ENCODE measurements at places on chromosomes 11 and 22. TPM values are rescaled to one million over a fixed set of nuclear protein-coding genes. Genes with fewer than 3 reads are reported as not detected.

GRCh38 chr11:120441592-120441991 is 70.0 kb upstream of the GRIK4 start:
- no peak for DNase-seq

Gene C11orf52
- not detected for total RNA-seq

Gene GDPD4
- total RNA-seq = not detected

- no peak for DNase-seq
These were observed 56.1 kb downstream of the FLI1 start for GRCh38 chr11:128749974-128750373.

DNA sequence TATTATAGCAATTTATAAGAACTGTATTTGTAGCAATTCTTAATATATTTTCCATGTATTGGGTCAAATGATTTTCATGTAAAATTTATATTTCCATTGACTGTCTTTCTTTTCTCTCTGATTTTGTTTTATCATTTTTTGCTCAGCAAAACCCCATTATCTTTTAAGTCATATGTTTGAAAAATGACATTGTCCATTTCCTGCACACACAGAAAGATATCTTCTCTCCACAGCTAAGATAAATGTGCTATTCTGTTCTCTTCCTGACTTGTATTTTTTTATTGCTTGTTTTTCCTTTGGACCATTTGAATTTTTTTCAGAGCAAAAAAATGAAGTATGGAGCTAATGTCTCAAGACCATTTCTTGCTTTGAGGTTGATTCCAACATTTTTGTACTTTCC is 6.3 kb upstream of the LRRC55 start:
- DNase-seq = no peak

Gene DENND6B
- total RNA-seq = 9.2 TPM

Gene DDB1
- 194 TPM for total RNA-seq

DNA sequence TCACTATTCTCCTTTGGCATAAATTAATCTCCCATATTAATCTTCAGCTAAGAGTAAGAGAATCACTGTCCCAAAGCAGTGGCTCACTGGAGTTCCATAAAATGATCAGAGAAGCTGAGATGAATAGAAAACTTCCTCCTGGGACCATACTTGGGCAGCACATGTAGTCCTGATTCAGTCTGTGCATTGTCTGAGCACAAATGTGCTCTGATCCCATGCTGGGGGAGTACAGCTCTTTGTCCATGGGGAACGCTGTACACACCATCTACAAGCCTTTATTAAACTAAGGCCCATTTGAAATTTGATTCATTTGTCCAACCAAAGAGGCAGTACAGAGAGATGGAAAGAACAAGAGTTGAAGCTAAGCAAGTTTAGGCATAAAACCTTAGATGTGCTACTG is 147.4 kb upstream of the PGR start:
- no peak for DNase-seq

DNA sequence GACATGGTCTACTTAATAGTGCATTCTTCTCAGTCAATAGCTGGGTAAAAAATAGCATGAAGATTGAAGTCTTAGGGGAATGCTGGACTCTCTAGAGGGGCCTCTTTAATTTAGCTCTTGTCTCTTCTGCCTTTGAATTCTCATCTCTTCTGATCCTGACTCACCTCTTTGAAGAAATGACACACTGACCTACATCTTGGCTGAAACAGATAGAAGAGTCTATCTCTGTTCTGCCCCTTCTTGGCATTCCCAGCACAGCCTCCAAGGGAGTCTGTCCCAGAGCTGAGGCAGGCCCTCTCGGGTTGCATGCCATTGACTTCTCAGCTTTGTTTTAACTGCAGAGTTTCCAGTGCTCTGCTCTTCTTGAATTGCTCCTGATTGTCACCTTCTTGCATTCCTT is 55.7 kb downstream of the PTPRJ start:
- DNase-seq = no peak

DNA sequence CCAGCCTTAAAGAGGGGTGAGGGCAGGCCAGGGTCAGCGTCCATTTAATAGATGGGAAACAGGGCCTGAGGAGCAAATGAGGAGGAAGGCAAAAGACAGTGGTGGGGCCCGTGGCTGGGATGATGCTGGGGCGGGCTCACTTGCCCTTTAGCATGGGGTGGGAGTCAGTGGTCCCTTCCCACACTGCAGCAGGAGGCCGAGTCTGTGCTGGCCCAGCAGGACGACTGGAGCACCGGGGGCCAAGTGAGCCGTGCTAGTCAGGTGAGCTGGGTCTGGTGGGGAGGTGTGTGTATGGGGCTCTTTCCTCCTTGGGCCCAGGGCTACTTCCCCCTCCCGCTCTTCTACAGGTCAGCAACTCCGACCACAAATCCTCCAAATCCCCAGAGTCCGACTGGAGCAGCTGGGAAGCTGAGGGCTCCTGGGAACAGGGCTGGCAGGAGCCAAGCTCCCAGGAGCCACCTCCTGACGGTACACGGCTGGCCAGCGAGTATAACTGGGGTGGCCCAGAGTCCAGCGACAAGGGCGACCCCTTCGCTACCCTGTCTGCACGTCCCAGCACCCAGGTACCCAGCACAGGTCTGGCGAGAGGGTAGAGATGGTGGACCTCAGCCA is 12.8 kb downstream of the SCYL1 start:
- DNase-seq = no peak

Gene DEUP1
- not detected for total RNA-seq

Gene TTC36
- 1.1 TPM for total RNA-seq

GRCh38 chr11:126186025-126186698 is 25.3 kb downstream of the RPUSD4 start:
- no peak for DNase-seq

- no peak for DNase-seq
These were observed 24.9 kb downstream of the ZBTB16 start for GRCh38 chr11:114084414-114084813.

DNA sequence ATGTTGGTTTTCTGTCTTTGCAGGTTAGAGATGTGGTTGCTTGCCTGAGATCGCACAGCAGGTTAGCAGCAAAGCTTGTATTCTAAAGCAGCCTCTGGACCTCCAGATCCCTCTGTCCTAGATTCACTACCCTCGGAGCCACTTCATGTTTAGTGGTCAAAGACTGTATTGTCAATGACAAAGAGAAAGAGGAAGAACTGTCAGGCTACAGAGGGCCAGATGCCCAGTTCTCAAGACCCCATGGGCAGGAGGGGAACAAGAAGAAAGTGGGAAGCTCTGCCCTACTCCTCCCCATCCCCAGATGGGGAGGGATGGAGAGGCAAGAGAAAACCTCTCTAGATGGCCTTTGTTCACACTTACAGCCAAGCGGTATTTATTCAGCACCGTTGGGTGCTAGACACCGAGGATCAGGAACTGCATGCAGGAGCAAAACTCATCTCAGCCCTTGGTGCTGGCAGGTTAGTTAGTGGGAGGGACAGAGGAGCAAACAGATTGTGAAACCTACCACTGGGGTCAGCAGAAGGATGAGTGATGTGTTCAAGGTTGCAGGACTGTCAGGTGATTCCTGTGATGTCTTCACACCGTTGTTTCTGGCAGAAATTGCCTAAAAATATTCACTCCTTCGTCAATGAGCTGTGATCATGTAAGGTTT is 38.3 kb upstream of the PTPRJ start:
- no peak for DNase-seq

Gene OR52H1
- total RNA-seq = 4.3 TPM

- no peak for DNase-seq
These were observed 2.6 kb upstream of the APOL6 start for GRCh38 chr22:35645646-35646045.

DNA sequence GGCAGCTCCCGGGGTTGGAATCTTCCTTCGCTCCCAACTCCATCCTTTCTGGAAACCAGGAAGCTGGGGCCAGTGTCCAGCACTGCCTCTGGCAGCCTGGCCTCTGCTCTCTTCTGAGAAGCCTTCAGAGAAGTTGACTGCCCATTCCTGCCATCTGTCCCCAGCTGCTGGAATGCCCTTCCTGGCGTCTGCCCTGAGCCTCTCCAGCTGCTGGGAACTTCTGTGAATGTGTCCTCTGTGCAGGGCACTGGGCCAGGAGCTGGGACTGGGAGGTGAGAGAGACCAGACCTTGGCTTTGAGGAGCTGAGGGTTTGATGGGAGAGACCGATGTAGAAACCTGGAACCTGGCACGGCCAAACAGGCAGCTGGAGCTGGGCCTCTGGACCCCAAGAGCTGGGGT is 5.9 kb upstream of the SOX10 start:
- no peak for DNase-seq

- no peak for DNase-seq
These were observed 176.3 kb upstream of the MTNR1B start for GRCh38 chr11:92793189-92793588.

Gene TPH1
- 0.27 TPM for total RNA-seq

DNA sequence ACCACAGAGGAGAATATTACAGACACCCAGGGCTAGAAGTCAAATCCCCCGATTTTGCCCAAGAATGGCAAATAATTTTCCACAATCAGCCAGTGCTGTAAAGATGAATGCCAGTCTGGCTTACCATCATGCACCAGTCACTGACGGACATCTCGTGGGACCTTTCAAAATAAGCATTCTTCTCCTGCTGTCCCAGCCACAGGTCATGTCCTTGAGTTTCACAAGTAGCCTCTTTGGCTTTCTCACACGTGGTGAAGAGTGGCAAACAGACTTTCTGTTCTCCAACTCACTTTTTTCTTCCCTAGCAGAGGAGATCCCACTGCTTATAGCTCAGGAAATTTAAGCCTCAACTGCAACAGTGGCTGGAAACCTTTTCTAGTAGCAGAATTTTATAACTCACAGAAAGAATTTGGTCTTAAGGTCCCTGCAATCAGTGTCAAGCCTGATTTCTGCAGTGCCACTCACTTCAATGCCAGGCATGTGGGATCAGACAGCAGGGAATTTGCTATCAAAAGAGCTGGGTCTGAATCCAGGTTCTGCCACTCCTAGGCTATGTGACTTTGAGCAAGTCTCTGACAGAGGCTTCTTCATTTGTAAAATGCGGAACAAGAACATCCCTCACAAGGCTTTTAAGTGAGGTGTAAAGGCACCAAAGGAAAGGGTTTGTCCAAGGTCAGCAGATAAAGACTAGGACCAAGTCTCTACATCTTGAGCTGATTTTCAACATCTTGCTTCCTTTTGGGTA is 3.6 kb downstream of the PIK3IP1 start:
- DNase-seq = no peak

Gene PNPLA5
- not detected for total RNA-seq

GRCh38 chr11:82718307-82718706 is 15.4 kb downstream of the FAM181B start:
- peak; percentile 54 for DNase-seq

GRCh38 chr11:96187822-96188221 is 155.2 kb downstream of the MAML2 start:
- no peak for DNase-seq

GRCh38 chr11:126790550-126791081 is 210.0 kb downstream of the KIRREL3 start:
- no peak for DNase-seq

GRCh38 chr11:112759418-112759817 is 201.8 kb upstream of the NCAM1 start:
- DNase-seq = no peak

DNA sequence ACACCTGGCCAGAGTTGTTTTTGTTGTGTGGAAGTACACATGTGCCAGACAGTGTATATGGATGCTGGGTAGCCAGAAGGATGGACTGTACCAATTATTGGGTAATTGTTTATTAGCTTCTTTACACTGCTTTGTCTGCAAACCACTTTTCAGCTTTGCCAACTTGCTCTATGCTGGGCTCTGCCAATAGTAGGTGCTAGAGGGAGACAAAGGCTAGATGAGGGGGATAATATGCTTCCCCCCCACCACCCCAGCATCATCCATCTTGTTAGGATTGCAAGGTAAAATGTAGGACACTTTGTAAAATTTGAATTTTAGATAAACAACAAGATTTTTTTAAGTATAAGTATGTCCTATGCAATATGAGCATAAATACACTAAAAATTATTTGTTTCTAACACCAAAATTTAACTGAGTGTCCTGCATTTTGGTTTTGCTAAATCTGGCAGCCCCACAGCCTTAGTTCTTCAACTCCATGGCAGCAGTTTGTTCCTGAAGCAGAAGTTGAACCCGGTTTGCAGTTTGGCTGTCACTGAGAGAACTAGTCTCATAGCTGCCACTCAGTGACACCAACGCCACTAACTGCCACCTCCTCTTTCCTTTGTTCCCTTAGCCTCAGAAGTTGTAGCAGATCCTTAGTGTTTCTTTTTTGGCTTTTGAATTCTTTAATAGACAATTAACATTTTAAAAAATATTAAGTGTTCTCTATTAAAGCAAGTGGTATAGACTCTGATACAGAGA is 78.8 kb downstream of the CCDC81 start:
- no peak for DNase-seq

Measured in hematopoietic multipotent progenitor cell (in vitro differentiated cells).